ENCODE measurements at places on chromosomes 4 and X. TPM values are rescaled to one million over a fixed set of nuclear protein-coding genes. Genes with fewer than 3 reads are reported as not detected.

ZMAT1 gene
- 19.0 TPM for total RNA-seq

CPLX1 gene
- total RNA-seq, result 1.2 TPM

DNA sequence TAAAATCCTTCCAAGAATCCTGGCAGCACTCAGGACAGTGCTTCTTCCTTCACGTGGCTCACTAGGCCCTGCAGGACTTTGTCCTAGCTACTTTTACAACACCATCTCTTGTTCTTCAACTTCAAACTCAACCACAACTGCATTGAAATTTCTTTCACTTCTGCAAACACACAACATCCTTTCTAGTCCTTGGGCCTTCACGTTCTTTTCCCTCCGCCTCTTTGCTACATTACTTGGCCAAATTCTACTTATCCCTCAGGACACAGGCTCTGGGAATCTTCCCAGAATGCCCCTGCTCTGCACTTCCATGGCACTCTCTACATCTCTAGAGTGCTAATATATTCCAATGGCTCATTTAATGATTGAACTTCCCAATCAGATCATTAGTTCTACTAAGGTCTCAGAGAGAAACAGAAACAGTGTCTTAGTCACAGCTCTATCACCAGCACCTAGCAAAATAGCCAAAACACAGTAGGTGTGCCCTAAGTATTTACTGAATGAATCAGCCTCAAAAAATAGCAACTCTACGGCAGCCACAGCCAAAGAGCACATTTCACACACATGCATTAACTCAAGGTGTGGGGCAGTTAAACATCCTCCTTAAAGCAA, 73.3 kb downstream of the MANBA start:
- H3K27ac ChIP-seq, result no peak overlapping the region
- no peaks in the 10 kb centered on the region for H3K27me3 ChIP-seq
- H3K36me3 ChIP-seq, result peaks cover 13% of the 10 kb centered on the region

CXCL10 gene
- 1.2 TPM for total RNA-seq

GRCh38 chrX:38606821-38607220, 45.5 kb downstream of the TSPAN7 start:
- H3K4me3 ChIP-seq, result no peak overlapping the region
- no peaks in the 10 kb centered on the region for H3K36me3 ChIP-seq
- H3K27me3 ChIP-seq, result no peaks in the 10 kb centered on the region
- H3K27ac ChIP-seq, result no peak overlapping the region
- H3K4me1 ChIP-seq, result no peaks in the 10 kb centered on the region

DNA sequence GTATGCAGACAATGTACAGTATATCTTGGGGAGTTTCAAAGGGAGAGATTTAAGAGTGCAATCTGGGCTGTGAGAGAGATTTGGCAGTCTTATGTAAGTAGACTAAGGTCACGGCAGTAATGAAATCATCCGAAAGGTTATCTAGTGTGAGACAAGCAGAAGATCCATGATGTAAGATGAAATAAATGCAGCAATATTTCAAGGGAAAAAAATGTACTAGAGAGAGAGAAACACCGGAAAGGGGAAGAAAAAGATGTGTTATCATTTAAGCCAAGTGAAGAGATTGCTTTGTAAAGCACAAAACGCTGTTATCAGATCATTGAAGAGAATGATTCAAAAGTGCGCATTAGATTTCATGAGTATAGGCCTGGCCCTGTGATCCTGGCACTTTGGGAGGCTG, 88.4 kb upstream of the GUCY1A1 start:
- H3K4me3 ChIP-seq, result no peak overlapping the region
- no peaks in the 10 kb centered on the region for H3K27me3 ChIP-seq
- DNase-seq, result no peak
- H3K27ac ChIP-seq, result no peak overlapping the region
- H3K36me3 ChIP-seq, result no peaks in the 10 kb centered on the region

GRCh38 chr4:67565284-67565683, 6.8 kb downstream of the STAP1 start:
- H3K27ac ChIP-seq, result no peak overlapping the region
- no peaks in the 10 kb centered on the region for H3K27me3 ChIP-seq
- H3K4me1 ChIP-seq, result no peaks in the 10 kb centered on the region
- H3K4me3 ChIP-seq, result no peak overlapping the region
- no peak for DNase-seq

GRCh38 chr4:32841217-32841616, 2121.0 kb downstream of the PCDH7 start:
- H3K27me3 ChIP-seq, result no peaks in the 10 kb centered on the region
- H3K4me1 ChIP-seq, result no peaks in the 10 kb centered on the region
- H3K36me3 ChIP-seq, result no peaks in the 10 kb centered on the region
- no peak for DNase-seq
- no peak overlapping the region for H3K4me3 ChIP-seq
- no peak overlapping the region for H3K27ac ChIP-seq

- no peaks in the 10 kb centered on the region for H3K36me3 ChIP-seq
- no peak overlapping the region for H3K4me3 ChIP-seq
- H3K27me3 ChIP-seq, result peaks cover 54% of the 10 kb centered on the region
- no peak overlapping the region for H3K27ac ChIP-seq
- no peaks in the 10 kb centered on the region for H3K4me1 ChIP-seq
- DNase-seq, result no peak
Measured at GRCh38 chrX:133989490-133989889, 4.1 kb upstream of the GPC3 start.

KLF3 gene
- total RNA-seq, result 48.5 TPM

- H3K36me3 ChIP-seq, result no peaks in the 10 kb centered on the region
- no peaks in the 10 kb centered on the region for H3K27me3 ChIP-seq
- no peak overlapping the region for H3K27ac ChIP-seq
Measured at GRCh38 chr4:184255361-184255760, 37.7 kb upstream of the ENPP6 start.

DNA sequence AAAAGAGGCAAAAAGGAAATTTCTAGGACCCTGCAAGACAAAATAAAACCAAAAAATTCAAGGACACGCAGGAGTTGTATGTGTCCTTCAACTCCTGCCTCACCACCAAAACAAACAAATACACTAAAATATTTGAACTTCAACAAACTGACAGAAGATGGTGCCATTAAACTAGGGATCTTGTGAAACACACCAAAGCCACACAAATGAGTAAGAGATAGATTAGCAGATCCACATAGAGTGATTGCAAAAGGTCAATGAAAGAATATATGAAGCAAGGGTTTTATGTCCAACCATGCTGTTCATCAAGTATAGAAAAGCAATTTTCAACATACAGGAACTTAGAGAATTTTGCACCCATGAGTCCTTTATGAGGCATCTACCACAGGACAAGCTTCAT, 40.1 kb upstream of the SCML1 start:
- H3K27me3 ChIP-seq, result no peaks in the 10 kb centered on the region
- no peak overlapping the region for H3K4me3 ChIP-seq
- no peaks in the 10 kb centered on the region for H3K4me1 ChIP-seq

DNA sequence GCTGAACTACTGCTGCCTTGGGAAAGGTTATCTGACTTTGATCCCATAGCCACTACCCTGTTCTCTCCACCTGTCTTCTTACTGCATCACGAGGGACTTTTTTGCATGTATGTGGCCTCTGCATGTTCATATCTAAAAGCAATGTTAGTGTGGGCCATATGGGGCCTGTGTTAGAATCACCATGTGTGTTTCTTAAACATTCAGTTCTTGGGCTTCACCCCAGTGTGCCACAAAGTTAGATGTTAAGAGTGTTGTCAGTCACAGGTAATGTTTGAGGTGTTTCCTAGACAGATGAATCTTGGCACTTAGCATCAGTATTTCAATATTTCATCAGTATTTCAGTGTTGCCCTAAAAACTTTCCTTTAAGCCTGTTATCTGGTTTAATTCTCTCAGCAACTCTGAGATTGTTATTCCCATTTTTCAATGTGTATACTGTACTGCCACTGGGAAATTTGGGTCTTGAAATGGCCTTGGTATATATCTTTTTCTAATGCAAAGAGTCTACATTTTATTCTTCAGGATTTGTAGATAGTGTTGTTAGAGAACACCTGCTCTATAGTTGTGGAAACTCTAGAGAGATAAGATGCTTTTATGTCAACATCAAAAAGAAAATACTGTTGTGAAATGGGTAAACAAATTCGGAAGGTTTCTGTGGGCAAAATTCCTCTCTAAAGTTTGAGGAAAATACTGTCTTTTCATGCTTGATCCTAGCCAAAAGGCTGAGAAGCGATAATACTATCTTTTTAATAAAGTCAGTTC, 259.7 kb downstream of the BMPR1B start:
- H3K4me3 ChIP-seq, result no peak overlapping the region
- no peak overlapping the region for H3K27ac ChIP-seq
- H3K27me3 ChIP-seq, result no peaks in the 10 kb centered on the region
- H3K4me1 ChIP-seq, result no peaks in the 10 kb centered on the region
- DNase-seq, result no peak

DNA sequence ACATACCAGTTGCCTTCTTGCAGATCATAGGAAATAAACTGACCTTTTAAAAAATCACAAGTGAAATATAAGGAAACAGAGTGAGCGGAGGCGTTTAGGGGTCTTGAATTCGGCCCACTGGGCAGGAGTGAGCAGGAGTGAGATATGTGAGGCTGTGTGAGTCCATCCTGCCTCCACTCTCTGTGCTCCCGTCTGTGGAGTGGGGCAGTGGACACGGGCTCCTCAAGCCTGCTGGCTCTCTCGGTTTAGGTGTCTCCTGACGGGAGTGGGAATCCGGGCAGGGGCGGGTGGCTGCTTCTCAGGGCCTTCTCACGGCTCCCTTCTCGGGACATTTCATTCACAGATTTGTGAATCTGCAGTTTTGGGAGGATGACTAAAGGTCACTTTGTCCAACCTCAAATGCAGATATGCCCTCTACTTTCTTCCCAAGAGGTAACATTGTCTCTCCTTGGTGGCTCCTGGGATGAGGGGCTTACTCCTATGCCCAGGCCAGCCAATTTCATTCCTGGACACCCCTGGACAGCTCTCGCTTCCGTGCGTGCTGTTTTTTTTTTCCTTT, 27.6 kb downstream of the CYTL1 start:
- no peaks in the 10 kb centered on the region for H3K4me1 ChIP-seq
- no peak overlapping the region for H3K27ac ChIP-seq
- H3K4me3 ChIP-seq, result no peak overlapping the region
- no peak for DNase-seq
- no peaks in the 10 kb centered on the region for H3K36me3 ChIP-seq
- H3K27me3 ChIP-seq, result peaks cover 7% of the 10 kb centered on the region

GRCh38 chr4:5200513-5200912, 149.2 kb downstream of the STK32B start:
- no peaks in the 10 kb centered on the region for H3K27me3 ChIP-seq
- H3K36me3 ChIP-seq, result no peaks in the 10 kb centered on the region
- H3K4me1 ChIP-seq, result no peaks in the 10 kb centered on the region

- DNase-seq, result peak; percentile 69
- no peak overlapping the region for H3K4me3 ChIP-seq
- peak overlapping the region; percentile 77 for H3K27ac ChIP-seq
- no peaks in the 10 kb centered on the region for H3K4me1 ChIP-seq
- H3K27me3 ChIP-seq, result no peaks in the 10 kb centered on the region
Measured at GRCh38 chr4:118823471-118823870, 12.5 kb downstream of the SEC24D start.

DNA sequence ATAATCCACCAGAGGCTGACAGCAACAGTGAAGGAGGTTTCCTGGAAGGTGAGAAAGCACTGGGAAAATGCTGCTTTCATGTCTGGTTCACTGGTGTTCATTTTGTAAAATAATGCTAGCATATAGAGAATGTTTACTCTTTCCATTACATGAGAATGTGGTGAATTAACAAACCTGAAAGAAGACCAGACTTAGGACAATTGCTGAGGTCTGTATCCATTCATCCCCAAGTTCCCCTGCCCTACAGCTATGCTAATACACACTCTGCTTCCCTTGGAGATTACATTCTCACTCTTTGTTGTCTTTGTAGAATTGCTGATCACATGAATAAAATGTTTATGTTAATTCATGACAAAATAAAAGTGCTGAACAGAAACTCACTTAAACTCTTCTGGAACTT, 99.5 kb downstream of the ARHGAP6 start:
- no peaks in the 10 kb centered on the region for H3K36me3 ChIP-seq
- H3K4me1 ChIP-seq, result no peaks in the 10 kb centered on the region
- H3K27ac ChIP-seq, result no peak overlapping the region
- H3K4me3 ChIP-seq, result no peak overlapping the region
- DNase-seq, result no peak
- peaks cover 25% of the 10 kb centered on the region for H3K27me3 ChIP-seq

DNA sequence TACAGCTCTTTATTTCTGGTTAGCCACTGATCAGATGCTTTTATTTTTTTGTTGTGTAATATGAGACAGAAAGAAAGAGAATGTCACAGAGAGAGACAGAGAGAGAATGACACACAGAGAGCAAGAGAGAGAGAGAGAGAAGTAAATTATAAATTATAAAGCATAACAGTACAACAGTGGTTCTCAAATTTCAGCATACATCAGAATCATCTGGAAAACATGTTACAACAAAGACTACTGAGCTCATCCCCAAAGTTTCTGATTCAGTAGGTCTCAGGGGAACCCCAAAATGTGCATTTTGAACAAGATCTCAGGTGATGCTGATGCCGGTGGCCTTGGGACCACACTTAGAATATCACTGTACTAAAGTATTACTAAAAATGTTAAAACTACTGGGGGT, 245.8 kb upstream of the DIAPH2 start:
- H3K36me3 ChIP-seq, result no peaks in the 10 kb centered on the region
- H3K27me3 ChIP-seq, result no peaks in the 10 kb centered on the region
- no peak overlapping the region for H3K27ac ChIP-seq
- no peaks in the 10 kb centered on the region for H3K4me1 ChIP-seq
- H3K4me3 ChIP-seq, result no peak overlapping the region

DNA sequence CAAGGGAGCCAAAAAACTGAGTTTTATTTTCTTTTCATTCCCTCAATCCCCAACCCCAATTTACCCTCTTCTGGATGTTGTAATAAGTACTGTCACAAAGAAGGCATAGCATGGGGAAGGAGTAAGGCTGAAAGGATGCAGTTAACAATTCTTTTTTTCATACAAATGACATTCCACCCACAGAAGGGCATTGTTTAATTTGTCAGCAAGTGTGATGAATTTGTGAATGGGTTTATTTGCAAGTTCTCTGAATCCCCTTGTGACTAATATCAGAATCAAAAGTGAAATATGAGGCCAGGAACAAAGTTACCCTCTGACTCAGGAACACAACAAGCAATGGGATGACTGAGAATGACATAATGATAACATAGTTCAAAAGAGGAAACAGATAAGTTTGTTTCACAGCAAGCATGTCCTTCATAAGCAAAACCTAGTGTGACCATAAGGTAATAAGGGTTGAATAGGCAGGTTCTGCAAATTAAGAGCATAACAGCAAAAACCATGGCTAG, 2.1 kb downstream of the GEMIN8 start:
- H3K4me3 ChIP-seq, result no peak overlapping the region
- H3K27me3 ChIP-seq, result no peaks in the 10 kb centered on the region
- DNase-seq, result no peak
- no peaks in the 10 kb centered on the region for H3K36me3 ChIP-seq
- no peaks in the 10 kb centered on the region for H3K4me1 ChIP-seq

DNA sequence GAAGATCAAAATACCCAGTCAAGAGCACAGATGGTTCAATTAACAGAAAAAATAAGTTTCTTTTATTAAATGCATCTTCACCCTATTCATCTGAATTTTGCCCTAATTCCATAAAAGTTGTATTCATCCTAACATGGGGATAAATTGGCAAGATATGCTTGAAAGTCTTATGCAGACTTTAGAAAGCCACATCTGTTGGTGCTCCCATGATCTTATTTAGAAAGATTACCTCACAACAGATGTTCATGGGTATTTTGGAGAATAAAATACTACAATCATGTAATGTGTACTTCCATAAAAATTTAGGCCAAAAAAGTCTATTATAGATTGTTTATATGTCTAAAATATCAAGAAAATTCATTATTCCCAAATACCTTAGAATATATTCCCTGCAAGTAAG, 510.3 kb downstream of the TECRL start:
- H3K27me3 ChIP-seq, result no peaks in the 10 kb centered on the region
- H3K4me1 ChIP-seq, result no peaks in the 10 kb centered on the region
- DNase-seq, result no peak
- no peaks in the 10 kb centered on the region for H3K36me3 ChIP-seq

GRCh38 chrX:30997411-30997810, 74.4 kb downstream of the FTHL17 start:
- H3K4me3 ChIP-seq, result no peak overlapping the region
- no peaks in the 10 kb centered on the region for H3K27me3 ChIP-seq
- no peaks in the 10 kb centered on the region for H3K36me3 ChIP-seq
- H3K27ac ChIP-seq, result no peak overlapping the region
- DNase-seq, result no peak

PLA2G12A gene
- total RNA-seq, result 24.6 TPM
